ENCODE measurements at places on chromosomes 5 and 9.
A peak's percentile ranks its signal among the peaks of the same experiment; 100 is the strongest.

- H3K4me1 ChIP-seq = peaks cover 4% of the 10 kb centered on the region
- no peak overlapping the region for H3K4me3 ChIP-seq
- H3K27me3 ChIP-seq = no peaks in the 10 kb centered on the region
- H3K27ac ChIP-seq = no peak overlapping the region
These were observed 298.5 kb downstream of the MAST4 start for GRCh38 chr5:66894480-66895240.

DNA sequence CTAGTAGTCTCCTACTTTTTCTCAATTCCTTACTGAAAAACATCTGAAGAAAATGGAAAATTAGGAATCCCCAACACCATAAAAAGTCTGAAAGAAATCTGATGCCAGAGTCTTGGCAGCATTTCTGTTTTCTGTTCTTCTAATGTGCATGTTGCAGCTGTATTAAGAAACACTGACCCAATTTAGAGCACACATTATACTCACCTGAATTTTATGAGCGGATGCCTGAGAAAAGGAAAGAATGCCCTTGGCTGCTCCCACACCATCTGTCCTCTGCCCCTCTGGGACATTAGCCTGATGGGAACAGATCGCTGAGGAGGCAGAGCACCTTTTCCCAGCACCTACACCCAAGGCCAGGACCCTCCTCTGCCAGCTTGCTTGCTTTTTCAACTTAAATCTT, 14.1 kb upstream of the ANP32B start:
- H3K4me3 ChIP-seq = no peak overlapping the region
- H3K27me3 ChIP-seq = peaks cover 32% of the 10 kb centered on the region
- H3K4me1 ChIP-seq = no peaks in the 10 kb centered on the region
- no peaks in the 10 kb centered on the region for H3K36me3 ChIP-seq

DNA sequence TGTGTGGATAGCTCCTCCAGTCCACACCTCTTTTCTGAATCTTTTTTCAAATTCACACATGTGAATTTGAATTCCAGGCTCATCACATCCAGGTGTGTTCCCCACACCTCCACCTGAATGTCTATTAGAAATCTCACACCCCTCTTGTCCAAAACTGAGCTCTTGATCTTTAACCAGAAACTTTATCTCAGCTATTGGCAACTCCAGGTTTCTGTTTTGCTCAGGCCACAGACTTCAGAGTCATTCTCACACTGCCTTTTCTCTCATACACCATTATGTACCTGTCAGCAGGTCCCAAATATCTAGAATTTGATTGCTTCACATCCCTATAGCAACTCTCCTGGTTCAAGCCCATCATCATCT, 11.6 kb downstream of the NIPSNAP3B start:
- DNase-seq = no peak
- H3K27ac ChIP-seq = no peak overlapping the region
- peaks cover 3% of the 10 kb centered on the region for H3K36me3 ChIP-seq
- no peak overlapping the region for H3K4me3 ChIP-seq
- no peaks in the 10 kb centered on the region for H3K27me3 ChIP-seq
- no peaks in the 10 kb centered on the region for H3K4me1 ChIP-seq

DNA sequence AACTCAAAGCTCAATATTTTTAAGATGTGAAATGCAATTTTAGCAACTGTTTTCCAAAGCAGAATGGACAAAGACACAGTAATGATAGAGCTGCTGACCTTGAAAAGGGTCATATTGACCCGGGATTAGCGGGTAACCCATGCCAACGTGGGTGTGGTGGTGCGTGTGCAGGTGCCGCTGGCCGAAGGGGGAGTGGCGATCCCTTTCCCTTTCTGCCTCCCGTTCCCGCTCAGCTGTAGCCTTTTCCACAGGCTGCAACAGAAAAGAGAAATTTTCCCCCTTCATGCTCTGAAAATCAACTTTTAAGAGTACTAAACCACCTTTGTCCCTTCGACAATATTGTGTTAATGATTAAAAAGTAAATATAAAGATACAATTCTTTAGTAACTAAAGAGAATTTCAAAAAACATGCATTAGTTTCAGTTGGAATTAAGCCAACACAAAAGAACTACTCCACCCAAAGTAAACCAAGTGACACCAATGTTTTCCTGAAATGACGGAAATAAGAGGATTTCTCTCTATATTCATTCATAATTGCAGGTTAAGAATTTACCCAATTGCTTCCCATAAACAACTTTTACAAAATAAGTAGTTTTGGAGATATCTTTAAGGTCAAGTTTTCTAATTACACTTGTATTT, 105.2 kb downstream of the ZNF608 start:
- peaks cover 5% of the 10 kb centered on the region for H3K4me1 ChIP-seq
- H3K36me3 ChIP-seq = peaks cover 23% of the 10 kb centered on the region
- no peak for DNase-seq
- H3K4me3 ChIP-seq = no peak overlapping the region
- no peaks in the 10 kb centered on the region for H3K27me3 ChIP-seq

- H3K4me1 ChIP-seq = no peaks in the 10 kb centered on the region
- DNase-seq = peak; percentile 38
- H3K4me3 ChIP-seq = no peak overlapping the region
- no peaks in the 10 kb centered on the region for H3K36me3 ChIP-seq
These were observed 203.1 kb upstream of the PPP1R2B start for GRCh38 chr5:156647034-156647451.

GRCh38 chr5:170173647-170174046, 59.1 kb upstream of the C5orf58 start:
- no peaks in the 10 kb centered on the region for H3K4me1 ChIP-seq
- no peak for DNase-seq
- no peak overlapping the region for H3K4me3 ChIP-seq
- no peaks in the 10 kb centered on the region for H3K36me3 ChIP-seq

- no peak overlapping the region for H3K27ac ChIP-seq
- H3K4me1 ChIP-seq = peaks cover 20% of the 10 kb centered on the region
- peaks cover 4% of the 10 kb centered on the region for H3K36me3 ChIP-seq
- DNase-seq = peak; percentile 72
- H3K27me3 ChIP-seq = no peaks in the 10 kb centered on the region
These were observed 60.8 kb downstream of the WDR41 start for GRCh38 chr5:77431286-77431685.
